ENCODE measurements at places on chromosomes 6 and 20. TPM values are rescaled to one million over a fixed set of nuclear protein-coding genes. Genes with fewer than 3 reads are reported as not detected.

DNA sequence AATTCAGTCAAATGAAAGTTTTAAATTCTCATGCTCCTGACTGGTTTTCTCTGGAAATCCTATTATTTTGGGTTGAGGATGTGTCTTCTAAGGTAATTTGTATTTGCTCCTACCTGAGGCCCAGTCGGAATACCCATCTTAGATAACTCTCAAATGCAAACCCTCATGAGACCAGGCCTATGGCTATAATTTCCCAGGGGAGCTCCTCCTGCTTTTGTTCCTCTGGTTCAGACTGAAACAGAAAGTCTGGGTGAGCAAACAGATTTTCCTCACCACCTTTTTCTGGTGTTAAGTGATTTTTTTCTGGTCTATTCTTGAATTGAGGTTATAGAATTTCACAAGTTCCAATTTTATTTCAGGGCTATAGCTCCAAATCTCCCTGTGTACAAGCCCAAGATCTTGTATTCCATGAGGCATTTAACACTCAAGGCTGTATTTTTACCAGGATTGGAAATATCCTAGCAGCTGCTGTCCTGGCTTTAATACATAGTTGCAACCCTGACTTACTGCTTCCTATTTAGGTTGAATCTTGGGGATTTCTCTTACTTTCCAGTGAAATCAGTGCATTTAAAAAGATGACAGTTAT, 169.1 kb upstream of the PTCHD4 start:
- DNase-seq = no peak
- H3K36me3 ChIP-seq = no peaks in the 10 kb centered on the region
- no peak overlapping the region for H3K4me3 ChIP-seq

- peaks cover 11% of the 10 kb centered on the region for H3K27me3 ChIP-seq
- DNase-seq = no peak
- H3K36me3 ChIP-seq = no peaks in the 10 kb centered on the region
- H3K27ac ChIP-seq = no peak overlapping the region
- H3K4me3 ChIP-seq = no peak overlapping the region
These were observed 181.2 kb upstream of the FOXQ1 start for GRCh38 chr6:1130709-1131108.

DNA sequence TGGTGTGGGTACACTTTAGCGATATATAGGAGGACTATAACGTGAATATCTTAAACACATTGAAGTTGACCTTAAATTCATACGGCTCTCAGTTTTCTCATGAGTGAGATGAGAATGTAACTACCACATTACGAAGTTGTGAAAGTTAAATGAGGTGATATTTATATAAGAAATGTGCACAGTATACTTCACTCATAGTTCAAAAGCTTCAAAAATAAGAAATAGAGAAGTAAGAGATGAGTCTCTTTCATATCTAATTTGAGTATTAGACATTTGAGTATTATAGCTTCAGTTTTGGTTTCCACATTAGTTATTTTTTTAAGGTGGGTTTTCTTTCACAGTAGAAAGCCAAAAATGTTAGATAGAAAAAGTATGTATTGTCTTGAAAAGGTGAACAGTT, 183.3 kb downstream of the NKAIN2 start:
- DNase-seq = no peak
- H3K27me3 ChIP-seq = no peaks in the 10 kb centered on the region
- H3K36me3 ChIP-seq = no peaks in the 10 kb centered on the region
- H3K4me1 ChIP-seq = no peaks in the 10 kb centered on the region
- no peak overlapping the region for H3K4me3 ChIP-seq

GRCh38 chr20:23874747-23875146, 4.8 kb downstream of the CST5 start:
- DNase-seq = no peak
- H3K27ac ChIP-seq = no peak overlapping the region
- H3K36me3 ChIP-seq = no peaks in the 10 kb centered on the region
- peaks cover 8% of the 10 kb centered on the region for H3K27me3 ChIP-seq
- no peak overlapping the region for H3K4me3 ChIP-seq
- H3K4me1 ChIP-seq = peaks cover 2% of the 10 kb centered on the region

GRCh38 chr20:11902285-11902697, 15.4 kb upstream of the BTBD3 start:
- H3K4me3 ChIP-seq = no peak overlapping the region
- no peaks in the 10 kb centered on the region for H3K27me3 ChIP-seq
- H3K36me3 ChIP-seq = peaks cover 2% of the 10 kb centered on the region
- DNase-seq = no peak
- no peak overlapping the region for H3K27ac ChIP-seq

DNA sequence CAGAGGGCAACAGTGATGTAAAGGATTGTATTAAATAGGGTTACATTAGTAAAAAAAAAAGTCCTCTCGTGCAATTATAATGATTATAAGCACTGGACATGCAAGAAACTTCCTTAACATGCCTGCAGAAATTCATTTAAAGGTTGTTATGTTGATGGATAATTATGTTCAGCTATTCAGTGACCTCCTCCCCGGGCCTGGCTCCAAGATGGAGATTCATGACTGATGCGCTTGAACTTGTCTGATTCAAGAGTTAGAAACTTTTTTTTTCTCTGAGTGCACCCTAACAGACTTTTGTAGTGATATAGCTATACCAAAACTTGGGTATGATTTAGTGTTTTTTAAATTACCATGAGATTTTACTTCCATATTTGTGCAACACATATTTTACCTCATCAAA, 1170.0 kb upstream of the CITED2 start:
- no peak overlapping the region for H3K4me3 ChIP-seq
- H3K4me1 ChIP-seq = no peaks in the 10 kb centered on the region
- H3K27ac ChIP-seq = no peak overlapping the region
- DNase-seq = no peak
- H3K27me3 ChIP-seq = no peaks in the 10 kb centered on the region

The MMP24 gene
- not detected for total RNA-seq

The MACROD2 gene
- not detected for total RNA-seq

The DEFB124 gene
- not detected for total RNA-seq

The KIF6 gene
- 0.13 TPM for total RNA-seq
